ENCODE measurements at places on chromosomes 11 and 22.

GRCh38 chr11:104782377-104782754, 115.9 kb downstream of the CASP12 start:
- no peak for DNase-seq

DNA sequence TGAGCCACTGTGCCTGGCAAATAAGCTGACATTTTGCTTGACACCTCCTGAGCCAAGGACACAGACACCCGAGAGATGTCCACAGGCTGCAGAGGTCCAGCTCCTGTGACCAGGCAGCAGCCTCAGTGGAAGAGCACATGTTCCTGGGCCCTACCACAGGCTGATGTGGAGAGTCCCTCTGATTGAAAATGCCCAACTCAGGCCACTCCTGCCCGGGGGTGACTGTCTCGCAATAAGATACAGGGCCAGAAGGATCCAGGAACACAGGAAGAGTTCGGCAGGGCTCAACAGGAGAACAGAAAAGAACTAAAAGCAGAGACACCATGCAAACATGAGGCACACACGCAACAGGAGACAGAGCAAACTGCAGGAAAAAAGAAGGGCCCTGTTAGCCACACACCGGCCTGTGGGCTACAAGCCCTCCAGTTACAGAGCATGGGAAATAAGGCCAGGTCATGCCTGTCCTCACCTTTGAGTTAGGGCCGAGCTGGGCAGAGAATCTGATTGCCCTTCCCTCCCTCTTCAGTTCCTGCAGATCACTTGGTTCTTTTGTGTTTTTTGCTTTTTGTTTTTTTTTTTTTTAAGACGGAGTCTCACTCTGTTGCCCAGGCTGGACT, 28.3 kb upstream of the MALAT1 start:
- DNase-seq: no peak

- no peak for DNase-seq
These were observed 9.2 kb downstream of the GAL3ST3 start for GRCh38 chr11:66039765-66040164.

- no peak for DNase-seq
These were observed 119.2 kb downstream of the DSCAML1 start for GRCh38 chr11:117677729-117678310.

DNA sequence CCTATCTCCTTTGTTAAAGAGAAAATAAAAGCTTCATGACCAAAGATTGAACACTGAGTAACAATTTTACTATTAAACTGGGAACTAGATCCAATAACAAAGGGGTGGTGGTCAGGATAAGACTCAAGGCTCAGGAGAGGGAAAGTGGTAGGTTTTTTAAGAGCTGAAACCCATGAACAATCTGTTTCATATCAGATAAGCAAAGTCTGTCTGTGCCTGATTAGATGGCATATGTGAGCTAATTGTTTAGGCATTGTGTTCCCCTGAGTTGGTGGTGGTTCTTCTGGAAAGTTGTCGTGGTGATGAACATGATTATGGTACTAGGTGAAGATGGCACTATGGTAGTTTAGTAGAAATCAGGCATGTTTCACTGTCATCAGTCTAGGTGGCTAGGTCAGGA, 24.4 kb downstream of the USP47 start:
- DNase-seq: no peak

GRCh38 chr11:65584723-65585171, 8.9 kb downstream of the EHBP1L1 start:
- no peak for DNase-seq

- no peak for DNase-seq
These were observed 639 bp downstream of the INCENP start for GRCh38 chr11:62124186-62125113.

DNA sequence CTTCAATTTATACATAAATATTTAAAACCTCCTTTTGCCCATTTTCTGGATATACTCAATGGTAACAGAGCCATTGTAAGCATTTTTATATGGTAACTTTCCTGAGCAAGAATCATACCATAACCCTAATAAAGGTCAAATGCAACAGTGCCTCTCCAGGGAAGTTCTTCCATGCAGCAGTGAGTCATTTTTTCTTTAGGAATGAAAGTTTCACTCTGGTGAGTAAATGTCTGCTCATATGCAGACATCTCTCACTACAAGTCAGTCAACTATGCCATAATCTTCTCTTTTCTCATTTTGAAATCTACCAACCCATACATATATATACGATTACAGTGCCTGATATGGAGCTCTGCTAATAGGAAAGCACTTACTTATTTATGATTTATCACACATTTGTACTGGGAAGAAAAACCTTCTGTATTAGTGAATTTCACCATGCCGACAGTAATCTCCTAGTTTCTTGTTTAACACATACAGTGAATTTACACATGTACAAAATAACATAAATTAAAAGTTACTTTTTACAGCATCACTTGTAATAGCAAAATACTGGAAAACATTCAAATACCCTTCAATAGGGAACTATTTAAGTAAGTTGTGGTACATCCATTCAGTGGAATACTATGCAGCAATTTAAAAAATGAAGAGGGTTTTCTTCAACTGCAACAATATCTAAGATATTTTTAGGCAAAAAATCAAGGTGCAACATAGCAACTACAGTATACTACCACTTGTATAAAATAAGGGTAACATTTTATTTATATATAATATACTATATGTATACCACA, 16.0 kb downstream of the STK33 start:
- no peak for DNase-seq

DNA sequence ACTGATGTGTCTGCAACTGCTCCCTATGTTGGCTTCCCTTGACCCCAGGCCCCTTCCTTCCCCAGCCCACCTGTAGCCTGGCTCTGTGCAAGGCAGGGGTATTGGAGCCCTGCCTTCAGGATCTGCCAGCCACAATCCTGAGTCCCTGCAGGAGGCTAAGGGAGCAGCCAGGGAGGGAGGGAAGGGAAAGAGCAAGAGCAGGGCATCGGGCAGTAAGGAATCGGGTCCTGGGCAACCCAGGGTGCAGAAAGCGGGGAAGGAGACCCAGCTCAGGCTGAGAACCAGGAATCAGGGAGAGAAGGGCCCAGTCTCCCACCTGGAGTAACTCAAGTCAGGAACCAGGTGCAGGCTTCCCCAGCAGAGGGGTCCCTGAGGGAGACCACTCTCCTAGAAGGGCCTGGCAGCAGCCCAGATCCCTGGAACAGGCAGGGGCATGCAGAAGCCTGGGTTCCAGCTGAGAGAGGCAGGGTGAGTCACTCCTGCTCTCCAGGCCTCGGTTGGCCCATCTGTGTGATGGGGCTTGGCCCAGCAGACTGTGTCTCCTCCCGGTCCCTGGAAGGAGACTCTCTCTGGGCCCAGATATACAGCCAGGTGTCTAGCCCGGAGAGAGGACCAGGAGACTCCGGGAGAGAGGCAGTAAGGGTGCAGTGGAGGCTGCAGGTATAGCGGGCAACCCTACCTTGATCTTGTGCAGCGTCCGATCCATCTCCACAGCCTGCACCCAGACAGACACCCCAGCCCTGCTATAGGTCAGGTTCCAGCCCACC, 13.4 kb downstream of the STARD10 start:
- no peak for DNase-seq

- no peak for DNase-seq
These were observed 54.7 kb downstream of the SMIM38 start for GRCh38 chr11:69210310-69211035.

DNA sequence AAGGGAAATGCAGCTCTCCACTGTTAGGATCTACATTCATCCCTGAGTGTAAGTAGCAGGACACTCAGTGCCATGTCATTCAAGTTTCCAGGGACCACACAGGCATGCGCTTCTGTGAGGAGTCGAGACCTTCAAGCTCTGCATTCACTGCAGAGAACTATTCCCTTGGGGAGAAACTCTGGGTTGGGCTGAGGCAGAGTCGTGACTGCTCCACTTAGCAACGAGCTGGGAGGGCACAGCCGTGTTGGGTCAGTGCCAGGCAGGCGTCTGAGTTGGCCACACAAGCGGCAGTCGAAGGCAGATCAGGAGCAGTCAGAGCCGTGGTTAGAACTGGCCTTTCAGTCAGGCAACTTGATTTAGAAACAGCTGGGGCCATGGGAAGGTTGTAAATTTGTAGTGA, 14.7 kb downstream of the MPEG1 start:
- peak; percentile 71 for DNase-seq

GRCh38 chr11:69230856-69231425, 63.0 kb upstream of the MYEOV start:
- no peak for DNase-seq

DNA sequence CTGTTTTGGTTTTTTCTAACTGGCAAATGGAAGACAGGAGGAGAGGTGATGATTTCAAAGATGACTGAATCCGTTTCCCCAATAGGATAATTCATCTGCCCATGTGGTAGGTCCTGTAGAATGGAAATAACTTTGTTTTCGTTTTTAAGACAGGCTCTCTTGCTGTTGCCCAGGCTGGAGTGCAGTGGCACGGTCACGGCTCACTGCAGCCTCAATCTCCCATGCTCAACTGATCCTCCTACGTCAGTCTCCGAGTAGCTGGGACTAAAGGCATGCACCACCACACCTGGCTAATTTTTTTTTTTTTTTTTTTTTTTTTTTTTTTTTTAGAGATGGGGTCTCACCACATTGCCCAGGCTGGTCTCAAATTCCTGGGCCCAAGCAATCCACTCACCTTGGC, 77.4 kb upstream of the BIRC3 start:
- no peak for DNase-seq

GRCh38 chr11:121067962-121068647, 32.9 kb upstream of the TECTA start:
- DNase-seq: no peak

DNA sequence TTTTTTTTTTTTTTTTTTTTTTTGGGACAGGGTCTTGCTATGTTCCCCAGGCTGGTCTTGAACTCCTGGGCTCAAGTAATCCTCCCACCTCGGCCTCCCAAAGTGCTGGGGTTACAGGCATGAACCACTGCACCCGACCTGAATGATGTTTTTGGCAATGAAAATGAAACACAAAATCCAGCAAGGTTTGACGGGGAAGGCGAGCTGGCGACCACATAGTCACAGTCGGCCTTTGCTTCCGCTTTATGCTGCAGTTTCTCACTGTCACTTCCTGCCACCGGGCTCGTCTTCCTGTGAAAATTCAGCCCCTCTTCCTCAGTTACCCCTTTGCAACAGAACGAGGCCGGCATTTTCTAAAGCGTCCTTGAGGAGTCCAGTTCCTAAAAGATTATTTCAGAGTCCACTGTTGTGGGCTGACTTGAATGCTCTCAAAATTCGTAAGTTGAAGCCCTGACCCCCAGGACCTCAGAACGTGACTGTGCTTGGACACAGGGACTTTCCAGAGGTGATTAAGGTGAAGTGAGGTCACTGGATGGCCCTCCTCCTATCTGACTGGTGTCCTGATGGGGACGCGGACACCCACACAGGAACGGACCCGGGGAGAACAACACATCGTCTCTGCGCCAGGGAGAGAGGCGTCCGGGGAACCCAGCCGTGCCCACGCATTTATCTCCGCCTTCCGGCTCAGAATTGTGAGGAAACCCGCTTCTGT, 2.9 kb upstream of the BID start:
- no peak for DNase-seq

- no peak for DNase-seq
These were observed 68.9 kb upstream of the GNAZ start for GRCh38 chr22:23001463-23001862.

- DNase-seq: no peak
These were observed 71.9 kb upstream of the PPARA start for GRCh38 chr22:46078241-46079092.

DNA sequence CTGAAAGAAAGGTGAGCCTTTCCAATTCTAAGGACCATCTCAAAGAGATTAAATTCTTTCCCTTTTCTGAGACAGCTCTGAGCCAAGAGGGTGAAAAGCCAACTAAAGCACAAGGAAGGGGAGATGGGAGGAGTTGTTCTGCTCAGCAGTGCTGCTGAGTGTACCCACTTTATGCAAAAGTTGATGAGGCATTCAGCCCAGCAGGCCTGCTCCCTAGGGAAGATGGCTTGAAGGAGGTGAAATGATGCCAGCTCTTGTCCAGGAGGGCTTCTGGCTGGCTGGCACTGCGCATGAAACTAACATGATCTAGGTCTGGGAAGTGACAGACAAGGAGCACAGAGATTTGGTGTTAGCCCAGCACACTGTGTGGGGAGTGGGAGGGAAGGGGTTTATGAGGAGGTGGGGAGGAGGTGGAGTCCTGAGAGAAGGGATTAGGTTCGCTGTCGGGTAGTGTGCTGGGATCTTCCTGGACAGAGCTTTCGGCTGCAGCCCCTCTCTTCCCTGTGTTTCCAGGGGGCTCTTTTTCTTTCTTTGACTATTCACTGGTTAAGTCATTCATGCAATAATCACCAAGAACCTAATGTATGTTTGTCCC, 225.5 kb upstream of the NARS2 start:
- no peak for DNase-seq
